ENCODE measurements at places on chromosomes 13 and 19.
A peak's percentile ranks its signal among the peaks of the same experiment; 100 is the strongest.

DNA sequence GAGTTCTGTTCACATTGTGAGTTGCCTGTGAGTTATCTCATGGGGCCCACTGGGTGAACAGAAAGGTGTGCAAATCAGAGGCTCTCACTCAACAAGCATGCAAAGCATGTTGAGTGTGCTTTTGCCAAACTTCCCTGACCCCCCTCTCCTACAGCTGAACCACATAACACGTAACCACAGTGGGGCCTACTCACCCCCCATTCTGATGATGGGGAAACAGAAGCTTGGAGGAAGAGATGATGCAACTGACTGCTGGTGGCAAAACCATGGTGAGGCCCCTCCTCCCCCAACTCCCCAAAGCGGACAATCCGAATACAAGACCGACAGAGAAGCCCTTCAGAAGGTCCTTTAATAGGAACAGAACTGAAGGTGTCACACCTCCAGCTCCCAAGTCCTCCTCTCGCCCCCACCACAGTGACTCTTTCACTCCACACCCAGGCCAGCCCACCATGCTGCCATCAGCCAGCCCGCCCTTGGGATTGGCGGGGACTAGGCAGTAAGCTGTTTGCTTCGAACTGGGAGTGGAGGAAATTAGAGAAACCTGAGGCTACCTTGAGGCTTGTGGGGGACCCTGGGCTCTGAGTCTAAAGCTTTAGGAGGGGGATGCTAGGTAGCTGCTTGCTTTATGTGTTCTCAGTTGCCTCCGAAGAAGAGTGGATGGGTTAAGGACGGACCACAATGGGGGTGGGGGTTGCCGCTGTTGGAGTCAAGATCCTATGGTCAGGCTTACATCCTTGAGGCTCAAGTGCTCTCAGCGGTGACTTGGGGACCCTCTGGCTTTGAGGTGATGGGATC, 3.8 kb downstream of the ZNF784 start:
- no peak for DNase-seq

GRCh38 chr13:98237331-98237730, 60.3 kb upstream of the RNF113B start:
- no peak for DNase-seq

- no peak for DNase-seq
Measured at GRCh38 chr13:107881362-107881761, 334.0 kb downstream of the LIG4 start.

DNA sequence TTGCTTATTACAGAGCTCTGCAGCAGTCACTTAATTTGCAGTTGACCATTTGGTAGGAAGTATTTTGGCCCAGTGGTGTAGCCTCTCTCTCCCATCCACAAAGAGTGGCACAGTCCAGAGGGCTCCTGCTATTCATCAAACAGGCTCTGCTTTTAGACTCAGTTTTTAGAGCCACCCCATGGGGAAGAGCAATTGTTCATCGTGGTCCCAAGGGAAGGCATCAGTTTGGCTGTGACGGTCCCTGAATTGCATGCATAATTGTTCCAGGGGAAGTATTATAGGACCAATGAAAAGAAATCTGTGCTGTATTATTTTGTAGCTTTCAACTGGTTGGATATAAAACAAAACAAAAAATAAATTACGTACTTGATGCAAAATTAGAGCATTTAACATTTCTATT, 799.0 kb downstream of the DACH1 start:
- no peak for DNase-seq

DNA sequence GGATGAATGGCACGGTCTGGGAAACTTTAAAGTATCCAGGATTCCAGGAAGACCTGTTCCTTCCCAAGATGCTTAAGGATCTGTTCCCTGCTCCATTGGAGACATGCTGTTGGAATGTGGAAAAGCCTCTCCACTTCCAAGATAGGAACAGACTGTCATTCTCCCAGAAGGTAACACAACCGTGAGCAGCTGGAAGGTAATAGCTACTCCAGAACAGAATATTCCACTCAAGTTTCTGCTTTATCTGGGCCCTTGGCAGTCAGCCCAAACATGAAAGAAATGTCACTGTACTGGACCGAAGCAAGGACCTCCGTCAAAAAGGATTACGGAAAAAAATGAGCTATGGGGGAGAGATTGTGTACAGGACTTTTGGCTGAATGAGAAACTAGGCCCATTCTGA, 420.9 kb upstream of the NBEA start:
- DNase-seq, result no peak

- DNase-seq, result no peak
Measured at GRCh38 chr19:29248332-29248844, 35.4 kb upstream of the UQCRFS1 start.

- no peak for DNase-seq
Measured at GRCh38 chr13:29674532-29674931, 79.0 kb upstream of the SLC7A1 start.

- no peak for DNase-seq
Measured at GRCh38 chr19:49688531-49689132, 762 bp upstream of the ADM5 start.

DNA sequence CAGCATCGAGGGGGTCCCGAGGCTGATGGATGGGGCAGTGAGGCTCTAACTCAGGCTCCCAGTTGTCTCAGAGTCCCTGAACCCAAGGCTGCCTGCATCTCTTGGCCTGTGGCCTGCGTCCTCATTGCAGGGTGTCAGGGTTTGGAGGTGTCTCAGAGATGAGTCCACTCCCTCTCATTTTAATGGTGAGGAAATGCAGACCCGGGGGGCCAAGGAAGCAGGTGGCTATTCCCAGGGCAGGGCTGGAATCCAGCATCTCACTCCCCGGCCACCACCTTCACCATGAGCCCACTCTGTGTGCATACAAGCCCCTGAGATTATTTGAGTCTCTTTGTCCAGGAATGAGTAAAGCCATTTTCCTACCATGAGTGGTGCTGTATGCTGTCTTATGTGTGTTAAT, 21.4 kb downstream of the TEX29 start:
- DNase-seq, result no peak

DNA sequence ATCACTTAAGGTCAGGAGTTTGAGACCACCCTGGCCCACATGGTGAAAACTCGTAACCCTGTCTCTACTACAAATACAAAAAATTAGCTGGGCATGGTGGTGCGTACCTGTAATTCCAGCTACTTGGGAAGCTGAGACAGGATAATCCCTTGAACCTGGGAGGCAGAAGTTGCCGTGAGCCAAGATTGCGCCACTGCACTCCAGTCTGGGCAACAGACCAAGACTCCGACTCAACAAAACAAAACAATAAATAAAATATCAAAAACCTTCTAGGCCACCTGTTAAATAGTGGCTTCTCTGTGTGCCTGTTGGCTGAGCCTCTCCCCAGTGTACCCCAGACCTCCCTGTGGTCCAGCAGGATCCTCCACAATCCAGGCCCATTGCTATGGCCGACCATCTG, 3.3 kb upstream of the PSMD8 start:
- no peak for DNase-seq

DNA sequence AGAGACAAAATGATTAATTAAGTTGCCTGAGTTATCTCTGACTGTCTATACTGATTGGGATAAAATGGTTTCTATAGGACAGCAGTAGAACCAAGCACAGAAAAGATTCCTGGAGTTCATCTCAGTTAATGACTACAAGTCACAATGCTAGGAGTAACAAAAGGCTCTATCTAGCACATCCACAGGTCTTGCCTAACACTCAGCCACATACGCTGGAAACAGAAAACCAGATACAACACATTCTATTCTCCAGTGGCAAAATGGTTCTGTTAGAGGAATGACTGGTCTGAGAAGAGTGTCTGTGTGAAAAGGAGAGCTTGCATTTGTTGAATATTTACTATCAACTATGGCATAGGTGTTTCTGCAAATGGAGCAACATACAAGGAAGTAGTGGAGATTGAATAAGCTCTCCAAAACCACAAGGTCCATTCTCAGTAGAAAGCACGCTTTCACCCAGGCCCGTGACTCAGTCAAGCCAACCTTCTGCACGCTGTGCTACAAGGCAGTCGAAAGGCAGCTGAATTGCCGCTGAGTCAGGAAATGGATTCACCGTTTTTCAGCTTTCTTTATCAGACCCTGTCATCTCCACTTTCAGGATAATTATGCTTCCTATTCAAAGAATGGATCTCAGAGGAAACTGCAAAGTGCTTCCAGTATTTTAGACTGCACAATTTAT, 761.5 kb downstream of the EFNB2 start:
- DNase-seq, result no peak

GRCh38 chr13:76921516-76921915, 26.8 kb upstream of the ACOD1 start:
- DNase-seq, result no peak

GRCh38 chr13:25231517-25231916, 55.8 kb downstream of the MTMR6 start:
- DNase-seq, result peak; percentile 35

GRCh38 chr13:70023516-70023915, 84.1 kb upstream of the ATXN8OS start:
- no peak for DNase-seq

DNA sequence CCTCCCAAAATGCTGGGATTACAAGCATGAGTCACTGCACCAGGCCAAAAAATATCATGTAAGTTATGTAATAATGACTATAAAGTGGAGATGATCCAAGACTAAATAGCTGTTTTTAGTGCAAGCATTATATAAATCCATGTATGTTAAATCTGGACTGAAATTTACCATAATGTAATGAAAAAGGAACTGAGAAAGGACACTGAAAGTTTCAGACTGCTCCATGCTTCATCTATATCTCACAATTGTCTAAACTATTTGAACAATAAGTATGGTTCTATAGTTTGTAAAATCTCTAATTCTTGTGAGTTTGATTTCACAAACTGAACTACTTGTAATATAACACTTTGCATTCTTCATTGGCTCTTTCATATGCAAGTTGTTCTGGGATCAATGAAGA, 2299.5 kb downstream of the PCDH9 start:
- DNase-seq, result no peak

- DNase-seq, result peak; percentile 77
Measured at GRCh38 chr19:8609279-8610040, 1.1 kb downstream of the ADAMTS10 start.

DNA sequence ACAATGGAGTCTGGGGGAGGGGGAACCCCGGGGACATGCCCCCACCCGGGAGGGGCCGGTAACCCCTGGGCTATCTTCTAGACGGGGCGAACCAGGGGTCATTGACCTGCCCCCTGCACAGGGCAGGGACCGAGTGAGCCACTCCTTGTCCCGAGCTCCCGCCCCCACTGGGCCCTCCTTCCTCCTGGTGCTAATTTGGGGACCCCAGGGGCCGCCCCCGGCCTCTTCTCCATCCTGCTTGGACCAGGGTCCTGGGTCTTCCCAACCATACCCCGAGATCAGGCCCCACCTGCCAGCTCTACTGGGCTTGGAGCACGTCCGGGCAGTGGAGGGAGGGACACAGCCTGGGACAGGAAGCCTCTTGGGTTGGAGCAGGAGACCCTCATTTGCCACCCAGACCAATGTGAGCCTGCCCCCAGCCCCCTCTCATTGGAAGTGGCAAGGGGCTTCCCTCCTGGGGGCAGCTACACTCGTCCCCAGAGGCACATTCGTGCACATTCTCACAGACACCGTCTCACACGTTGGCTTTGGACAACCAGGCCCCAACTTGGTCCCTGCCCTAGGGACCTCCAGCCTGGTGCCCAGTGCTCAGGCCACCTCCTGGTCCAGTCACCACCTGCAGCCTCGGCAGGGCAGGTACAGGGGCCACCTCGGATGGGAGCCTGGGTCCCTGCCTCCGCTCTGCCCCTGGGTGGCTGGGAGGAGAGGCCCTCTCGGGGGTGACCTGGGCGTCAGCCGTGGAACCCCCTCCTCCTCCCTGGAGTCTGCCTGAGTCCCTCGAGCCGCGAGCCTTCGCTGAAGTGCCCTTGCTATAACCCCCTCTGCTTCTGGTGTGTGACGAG, 3.3 kb upstream of the MISP start:
- no peak for DNase-seq

DNA sequence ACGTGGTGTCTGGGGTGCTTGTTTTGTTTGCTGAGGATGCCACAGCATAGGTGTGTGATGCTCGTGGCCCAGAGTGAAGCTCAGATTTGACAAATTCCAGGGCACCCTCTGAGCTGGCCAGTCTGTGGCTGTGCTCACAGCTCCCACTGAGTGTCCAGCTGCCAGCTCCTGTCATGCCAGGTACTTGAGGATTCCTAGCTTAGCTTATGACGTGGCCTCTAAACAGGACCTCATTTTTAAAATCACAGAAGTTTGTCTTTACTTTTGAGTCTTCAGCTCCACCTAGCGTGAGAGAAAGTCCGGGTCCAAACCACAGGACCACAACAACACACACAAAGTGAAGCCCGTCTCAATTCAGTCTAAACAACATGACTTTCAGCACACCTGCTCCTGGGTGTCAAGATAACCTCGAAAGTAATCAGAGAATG, 117.3 kb downstream of the RAB20 start:
- DNase-seq, result peak; percentile 48

DNA sequence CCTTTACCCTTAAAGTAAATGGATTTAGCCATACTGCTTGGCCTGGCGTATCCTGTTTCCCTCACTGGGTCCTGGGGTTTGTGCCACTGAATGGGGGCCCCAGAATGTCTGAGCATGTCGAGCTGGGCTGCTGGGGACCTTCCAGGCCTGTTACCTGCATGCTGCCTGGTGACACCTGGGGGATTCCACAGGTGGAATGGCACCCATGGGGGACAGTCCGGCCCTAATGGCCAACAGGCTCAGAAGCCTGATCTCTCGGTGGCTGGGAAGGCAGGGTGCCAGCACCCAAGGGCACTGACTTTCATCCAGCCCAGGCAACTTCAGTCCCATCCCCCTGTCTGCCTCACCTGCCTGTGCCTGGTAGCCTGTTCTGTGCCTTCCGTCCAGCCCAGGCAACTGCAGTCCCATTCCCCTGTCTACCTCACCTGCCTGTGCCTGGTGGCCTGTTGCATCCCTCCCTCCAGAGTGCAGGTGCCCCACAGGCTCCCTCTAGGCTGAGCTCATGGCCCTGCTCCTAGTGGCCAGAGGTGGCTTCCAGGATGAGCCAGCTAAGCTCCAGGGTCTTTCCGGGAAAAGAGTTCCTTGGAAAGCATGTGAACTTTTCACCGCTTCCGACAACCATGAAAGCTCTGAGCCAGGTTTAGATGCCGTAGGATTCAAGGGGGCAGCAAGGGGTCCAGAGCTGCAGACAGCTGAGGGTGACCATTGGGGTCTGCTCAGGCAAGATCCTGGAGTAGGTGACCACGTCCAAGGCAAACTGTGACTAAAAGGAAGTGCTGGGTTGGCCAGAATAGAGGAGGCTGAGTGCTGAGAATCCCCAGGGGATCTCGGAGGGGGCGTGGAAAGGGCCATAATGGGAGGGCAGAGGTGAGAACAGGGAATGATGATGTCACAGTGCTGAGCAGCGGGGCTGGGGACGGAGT, 30.3 kb upstream of the ZNF492 start:
- no peak for DNase-seq

GRCh38 chr19:45357445-45357783, 13.0 kb downstream of the ERCC2 start:
- DNase-seq, result no peak

GRCh38 chr13:32022311-32022710, 9.3 kb upstream of the FRY start:
- peak; percentile 23 for DNase-seq

DNA sequence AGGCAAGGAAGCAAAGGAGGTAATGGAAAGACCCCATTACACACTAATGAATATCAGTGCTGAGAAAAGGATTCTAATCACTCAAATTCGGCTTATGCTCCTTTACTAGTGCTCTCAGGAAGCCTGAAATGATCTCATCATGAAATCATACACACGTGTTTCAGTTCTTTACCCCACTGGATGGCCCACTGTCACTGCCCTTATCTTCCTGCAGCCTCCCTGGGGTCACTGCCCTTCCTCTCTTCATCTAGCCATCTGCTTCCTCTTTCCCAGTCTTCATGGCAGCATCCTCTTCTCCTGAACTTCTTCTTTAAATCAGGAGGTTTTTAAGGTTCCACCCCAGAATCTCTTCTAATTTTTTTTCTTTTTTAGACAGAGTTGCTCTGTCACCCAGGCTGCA, 27.9 kb upstream of the EEF1AKMT1 start:
- DNase-seq, result peak; percentile 64

All from lung microvascular endothelial cell (primary cell).